ENCODE measurements at places on chromosomes 3 and 15.
A peak's percentile ranks its signal among the peaks of the same experiment; 100 is the strongest.

DNA sequence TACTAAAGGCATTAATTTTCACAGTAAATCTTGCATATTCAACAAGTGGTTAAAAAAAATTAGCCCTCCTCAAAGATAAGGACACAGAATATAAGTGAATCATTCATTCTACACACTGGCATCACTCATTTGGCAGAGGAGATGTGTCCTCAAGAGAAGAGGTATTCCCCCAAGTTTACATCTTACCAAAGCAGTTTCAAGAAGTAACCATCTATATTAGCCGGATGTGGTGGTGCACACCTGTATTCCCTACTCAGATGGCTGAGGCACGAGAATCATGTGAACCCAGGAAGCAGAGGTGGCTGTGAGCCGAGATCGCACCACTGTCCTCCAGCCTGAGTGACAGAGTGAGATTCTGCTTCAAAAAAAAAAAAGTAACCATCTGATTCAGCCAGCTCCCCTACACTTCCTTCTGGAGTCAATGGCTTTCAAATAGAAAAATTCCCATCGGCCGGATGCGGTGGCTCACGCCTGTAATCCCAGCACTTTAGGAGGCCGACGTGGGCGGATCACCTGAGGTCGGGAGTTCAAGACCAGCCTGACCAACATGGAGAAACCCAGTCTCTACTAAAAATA, 15.4 kb downstream of the RAF1 start:
- DNase-seq = no peak

GRCh38 chr15:72873379-72874233, 90.0 kb upstream of the ADPGK start:
- DNase-seq = no peak

DNA sequence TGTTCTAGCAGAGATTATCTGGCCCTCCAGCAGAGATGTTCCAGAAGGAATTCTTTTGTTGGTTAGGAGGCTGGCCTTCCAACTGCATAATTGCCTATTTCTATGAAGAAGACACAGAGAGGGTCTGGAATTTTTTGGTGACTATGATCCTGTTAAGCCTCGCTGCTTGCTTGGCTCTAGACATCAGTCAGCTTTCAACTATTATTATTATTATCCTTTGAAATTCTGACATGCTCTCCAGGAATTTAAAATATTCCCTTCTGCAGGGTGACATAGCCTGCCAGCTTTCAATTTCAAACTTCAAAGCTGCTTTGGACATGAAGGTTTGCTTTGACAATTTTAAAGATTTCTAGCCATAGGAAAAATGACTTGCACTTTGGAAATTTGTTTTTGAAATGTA, 26.3 kb upstream of the ZNF148 start:
- no peak for DNase-seq

DNA sequence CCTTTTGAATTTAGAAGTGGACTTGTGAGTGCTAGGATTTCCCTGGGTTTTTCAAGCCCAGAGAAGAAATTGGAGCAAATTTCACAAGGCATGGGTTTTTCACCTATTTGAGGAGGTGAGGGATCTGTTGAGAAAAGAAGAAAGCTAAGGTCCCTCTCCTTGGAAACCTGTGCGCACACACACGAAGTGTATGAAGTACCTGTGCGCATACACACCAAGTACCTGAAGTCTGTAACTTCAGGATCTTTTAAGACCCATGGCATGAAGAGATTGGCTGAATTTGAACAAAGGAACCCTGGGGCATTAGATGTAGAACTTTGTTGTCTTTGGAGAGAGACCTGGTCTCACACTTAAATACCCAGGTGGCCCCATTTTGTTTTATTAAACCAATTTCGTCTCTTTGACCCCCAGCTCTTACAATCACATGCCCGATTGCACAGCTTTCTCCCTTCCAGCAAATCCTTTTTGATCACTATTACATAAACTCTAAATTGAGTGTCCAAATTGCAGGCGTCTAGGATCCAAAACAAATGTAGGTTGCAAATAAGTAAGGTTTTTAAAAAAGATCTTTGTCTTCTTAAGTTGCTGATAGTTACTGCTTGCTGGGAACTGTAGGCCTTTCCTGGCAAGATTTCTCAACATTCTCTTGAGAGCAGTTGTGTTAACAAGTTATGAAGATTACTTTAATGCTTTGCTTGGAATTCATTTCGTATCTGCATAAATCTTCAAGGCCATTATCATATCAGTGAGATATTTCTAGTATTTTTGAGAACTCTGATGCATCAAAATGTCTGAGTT, 64.3 kb downstream of the CMTM8 start:
- no peak for DNase-seq

- no peak for DNase-seq
Observed at GRCh38 chr3:62859203-62859791, 15.9 kb downstream of the CADPS start.

- DNase-seq = no peak
Observed at GRCh38 chr15:101045835-101046691, 126.9 kb downstream of the LRRK1 start.

DNA sequence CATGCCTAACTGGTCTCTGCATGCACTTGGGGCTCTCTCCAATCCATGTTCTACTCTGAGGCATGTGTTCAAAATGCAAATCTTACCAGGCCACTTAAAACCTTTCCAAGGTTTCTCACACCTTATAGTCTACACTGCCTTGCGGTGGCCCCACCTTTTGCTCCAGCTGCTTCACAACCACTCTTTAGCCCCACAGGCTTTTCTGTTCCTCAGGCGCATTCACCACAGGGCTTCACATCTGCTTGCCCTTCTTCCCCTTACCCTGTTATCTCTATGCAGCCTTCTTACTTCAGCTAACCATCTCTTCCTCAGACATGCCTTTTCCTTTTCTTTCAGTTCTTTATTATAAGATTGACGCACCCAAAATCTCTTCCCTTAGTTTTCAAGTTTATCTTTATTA, 37.8 kb downstream of the MINDY4B start:
- peak; percentile 17 for DNase-seq

DNA sequence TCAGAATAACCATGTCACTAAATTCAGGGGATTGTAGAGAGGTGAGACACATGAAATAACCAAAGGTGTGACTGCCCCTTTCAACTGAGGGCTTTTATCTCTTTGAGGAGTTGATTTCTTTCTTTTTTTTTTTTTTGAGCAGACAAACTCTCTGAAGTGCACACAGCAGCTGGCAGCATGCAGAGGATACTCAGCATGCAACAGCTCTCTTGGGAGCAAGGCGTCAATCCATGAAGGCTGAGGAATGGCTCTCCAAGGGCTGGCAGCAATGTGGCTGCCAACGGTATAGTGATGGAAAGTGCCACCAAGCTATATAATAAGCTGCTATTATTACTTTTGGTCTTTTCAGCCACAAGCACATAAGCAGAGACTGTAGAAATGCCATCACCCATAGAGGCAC, 226.7 kb upstream of the FEZF2 start:
- no peak for DNase-seq

GRCh38 chr15:52670087-52670486, 9.1 kb downstream of the ATOSA start:
- DNase-seq = no peak

All from bronchial epithelial cell (primary cell).